ENCODE measurements at places on chromosomes 1 and 21.

DNA sequence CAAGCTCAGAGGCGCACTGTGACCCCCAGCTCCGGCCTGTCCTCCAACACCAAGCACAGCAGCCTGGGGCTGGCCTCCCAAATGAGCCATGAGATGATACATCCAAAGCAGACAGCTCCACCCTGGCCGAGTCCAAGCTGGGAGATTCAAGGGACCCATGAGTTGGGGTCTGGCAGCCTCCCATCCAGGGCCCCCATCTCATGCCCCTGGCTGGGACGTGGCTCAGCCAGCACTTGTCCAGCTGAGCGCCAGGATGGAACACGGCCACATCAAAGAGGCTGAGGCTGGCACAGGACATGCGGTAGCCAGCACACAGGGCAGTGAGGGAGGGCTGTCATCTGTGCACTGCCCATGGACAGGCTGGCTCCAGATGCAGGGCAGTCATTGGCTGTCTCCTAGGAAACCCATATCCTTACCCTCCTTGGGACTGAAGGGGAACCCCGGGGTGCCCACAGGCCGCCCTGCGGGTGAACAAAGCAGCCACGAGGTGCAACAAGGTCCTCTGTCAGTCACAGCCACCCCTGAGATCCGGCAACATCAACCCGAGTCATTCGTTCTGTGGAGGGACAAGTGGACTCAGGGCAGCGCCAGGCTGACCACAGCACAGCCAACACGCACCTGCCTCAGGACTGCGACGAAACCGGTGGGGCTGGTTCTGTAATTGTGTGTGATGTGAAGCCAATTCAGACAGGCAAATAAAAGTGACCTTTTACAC, 29.1 kb downstream of the SLC19A1 start:
- DNase-seq, result no peak

DNA sequence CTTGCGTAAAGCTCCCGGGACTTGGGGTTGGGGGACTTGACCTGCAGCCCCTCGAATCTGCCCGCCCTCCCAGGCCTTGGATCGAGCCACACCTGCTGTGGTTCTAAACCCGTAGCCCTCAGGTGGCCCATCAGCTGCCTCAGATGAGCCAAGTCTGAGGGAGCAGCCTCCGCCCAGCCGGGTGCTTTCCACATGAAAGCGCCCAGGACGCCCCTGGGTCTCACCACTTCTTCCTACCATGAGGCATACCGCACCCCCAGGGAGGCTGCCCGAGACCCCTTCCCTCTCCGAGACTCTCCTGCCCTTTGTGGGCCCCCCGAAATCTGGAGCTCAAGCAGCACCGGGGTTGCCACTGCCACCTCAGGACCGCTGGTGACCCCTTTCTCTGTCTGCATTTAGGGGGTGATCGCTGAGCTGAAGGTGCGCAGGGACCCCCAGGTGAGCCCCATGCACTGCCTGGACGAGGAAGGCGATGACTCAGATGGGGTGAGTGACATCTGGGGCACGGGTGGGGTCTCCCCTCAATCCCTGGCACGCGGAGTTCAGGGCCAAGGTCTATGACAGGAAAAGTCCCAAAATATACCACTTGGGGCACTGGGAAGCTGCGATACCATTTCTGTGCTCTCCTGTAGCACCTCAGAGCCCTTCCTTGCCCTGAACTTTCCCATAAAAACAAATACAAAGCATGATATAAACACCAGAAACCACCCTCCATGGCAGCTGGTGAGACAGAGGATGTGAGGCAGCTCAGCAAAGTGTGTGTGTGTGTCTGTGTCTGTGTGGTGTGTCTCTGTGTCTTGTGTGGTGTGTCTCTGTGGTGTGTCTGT, 68.5 kb downstream of the SLC19A1 start:
- DNase-seq, result no peak

DNA sequence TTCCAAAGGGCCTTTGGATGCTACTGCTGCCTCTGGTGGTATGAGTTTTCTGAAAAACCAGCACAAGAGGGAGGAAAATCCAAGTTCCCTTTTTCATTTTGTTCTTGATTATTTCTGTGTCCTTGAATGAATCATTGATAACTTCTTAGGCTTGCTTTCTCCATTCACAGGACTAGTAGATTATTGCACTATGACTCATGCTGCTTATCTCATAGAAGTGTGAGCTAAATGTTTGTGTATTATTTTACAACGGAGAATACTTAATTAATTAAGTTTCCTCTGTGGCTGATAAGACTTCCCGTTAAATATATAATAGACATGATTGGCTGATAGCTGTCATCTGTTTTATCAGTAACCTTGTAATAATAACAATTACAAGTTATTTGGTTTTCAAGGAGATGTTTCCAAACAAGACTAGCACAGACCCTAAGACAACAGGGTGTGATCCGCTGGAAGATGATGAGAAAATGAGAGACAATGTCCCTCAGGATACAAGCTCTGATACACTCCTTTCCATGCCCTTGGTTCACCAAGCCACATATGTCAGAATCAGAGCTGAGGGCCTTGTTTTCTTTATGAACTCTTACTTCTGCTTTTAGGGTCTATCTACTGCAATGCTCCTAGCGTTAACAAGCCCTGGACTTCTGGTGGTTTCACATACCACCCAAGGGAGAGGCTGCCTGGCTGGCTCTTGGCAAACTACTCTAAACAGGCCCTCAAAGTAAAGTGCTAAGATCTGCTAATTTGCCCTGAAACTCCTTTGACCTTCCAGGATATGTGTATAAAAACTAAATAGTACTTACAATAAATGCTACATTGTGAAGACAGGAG, 1078.3 kb downstream of the TTLL7 start:
- DNase-seq, result no peak

DNA sequence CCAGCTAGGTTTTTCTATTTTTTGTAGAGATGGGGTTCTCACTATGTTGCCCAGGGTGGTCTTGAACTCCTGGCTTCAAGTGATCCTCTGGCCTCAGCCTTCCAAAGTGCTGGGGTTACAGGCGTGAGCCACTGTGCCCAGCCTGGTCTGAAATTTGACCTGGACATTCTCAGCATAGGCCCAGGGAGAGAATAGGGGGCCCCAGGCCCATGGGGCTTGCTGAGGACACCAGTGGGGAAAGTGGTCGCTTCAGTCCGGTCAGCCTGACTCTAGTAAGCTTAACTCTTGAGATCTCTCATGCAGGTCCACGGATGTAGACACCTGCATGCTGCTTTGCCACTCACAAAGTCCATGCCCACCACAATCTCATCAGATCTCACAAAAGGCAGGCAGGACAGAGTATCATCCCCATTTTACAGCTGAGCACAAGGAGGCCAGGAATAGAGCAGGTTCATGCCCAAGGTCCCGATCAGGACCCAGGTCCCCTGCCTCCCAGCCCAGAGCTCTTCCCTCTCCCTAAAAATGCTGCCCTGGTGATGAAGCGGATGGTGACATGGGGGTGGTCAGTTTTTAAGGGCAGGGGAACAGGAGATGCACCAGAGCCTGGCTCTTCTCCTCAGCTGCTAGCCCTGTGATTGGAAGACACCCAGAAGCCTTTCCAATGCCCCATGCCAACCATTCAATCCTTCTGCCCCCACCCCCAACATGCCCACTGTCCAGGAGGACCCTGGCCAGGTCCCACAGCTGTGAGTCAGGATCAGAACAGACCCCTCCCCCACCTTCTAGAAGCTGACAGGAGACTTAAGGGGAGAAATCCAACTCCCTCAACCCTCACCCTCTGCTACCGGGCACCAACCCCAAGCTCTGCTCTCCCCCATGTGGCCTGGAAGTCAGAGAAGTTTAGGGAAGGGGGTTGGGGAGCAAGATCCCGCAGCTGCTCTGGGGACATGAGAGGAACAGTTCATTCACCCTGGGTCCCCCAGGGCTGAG, 1.8 kb downstream of the FHL3 start:
- DNase-seq, result no peak

- DNase-seq, result no peak
These were observed 253.8 kb downstream of the PCP4 start for GRCh38 chr21:40120940-40121575.

- DNase-seq, result no peak
These were observed 21.3 kb downstream of the MIIP start for GRCh38 chr1:12040457-12041051.

DNA sequence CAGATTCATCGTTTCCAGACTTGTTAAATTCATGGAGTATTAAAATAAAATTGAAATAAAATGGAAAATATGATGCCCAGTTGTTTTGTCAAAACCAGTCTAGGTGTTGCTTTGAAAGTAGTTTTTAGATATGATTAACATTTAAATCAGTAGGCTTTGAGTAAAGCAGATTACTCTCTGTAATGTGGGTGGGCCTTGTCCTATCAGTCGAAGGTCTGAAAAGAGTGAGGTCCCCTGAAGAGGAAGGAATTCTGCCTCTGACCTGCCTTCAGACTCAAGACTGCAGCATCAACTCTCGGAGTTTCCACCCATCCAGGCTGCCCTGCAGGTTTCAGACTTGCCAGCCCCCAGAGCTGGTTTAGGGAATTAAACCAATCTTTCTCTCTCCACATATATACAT, 36.2 kb downstream of the C21orf91 start:
- DNase-seq, result no peak

Data from CD4-positive, alpha-beta T cell treated with Interleukin-15 for 4 hours (primary cell).